ENCODE measurements at places on chromosomes 2 and 18. TPM values are rescaled to one million over a fixed set of nuclear protein-coding genes. Genes with fewer than 3 reads are reported as not detected.

The SCYGR4 gene
- total RNA-seq: not detected

The NTSR2 gene
- total RNA-seq: not detected

The CLEC4F gene
- total RNA-seq: not detected

The COLEC11 gene
- 0.50 TPM for total RNA-seq

The DHRS9 gene
- not detected for total RNA-seq

Data from bronchus fibroblast of lung (primary cell).